ENCODE measurements at places on chromosomes 4 and X.

DNA sequence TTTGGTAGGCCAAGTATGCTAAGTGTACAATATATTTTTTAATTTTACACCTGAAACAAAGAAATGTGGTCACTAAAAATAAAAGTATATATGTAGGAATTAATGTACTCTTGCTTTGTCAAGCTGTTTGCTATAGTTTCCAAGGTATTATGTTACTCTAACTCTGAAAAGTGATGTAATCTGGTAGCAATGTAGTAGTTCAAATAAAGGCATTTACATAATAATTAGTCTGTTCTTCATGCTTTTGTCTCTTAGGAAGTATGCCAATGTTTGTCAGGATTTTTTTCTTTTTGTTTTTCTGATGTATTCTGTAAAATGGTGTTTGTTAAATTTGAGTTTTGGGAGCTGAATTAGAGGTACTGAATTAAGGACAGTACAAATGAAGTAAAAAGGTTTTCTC, 89.5 kb downstream of the PLS3 start:
- no peak for DNase-seq

GRCh38 chr4:3344104-3344503, 51.3 kb downstream of the RGS12 start:
- DNase-seq, result no peak

DNA sequence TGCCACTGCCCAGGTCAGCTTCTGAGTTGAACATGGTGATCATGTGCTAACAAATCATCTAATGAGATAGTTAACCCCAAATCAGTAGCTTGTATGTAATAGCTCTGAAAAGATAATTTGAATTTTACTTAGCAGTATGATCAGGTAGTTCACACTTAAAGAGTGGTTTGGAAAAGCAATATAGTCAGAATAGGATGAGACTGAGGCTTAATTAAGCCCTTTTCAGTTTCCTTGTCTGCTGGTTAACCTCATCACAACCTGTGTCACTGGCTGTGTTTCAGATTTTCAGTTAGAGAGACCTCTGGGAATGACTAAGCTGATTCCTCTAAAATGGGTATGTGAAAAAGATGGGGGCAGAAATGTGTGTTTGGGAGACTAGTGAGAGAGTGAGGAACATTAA, 38.1 kb downstream of the GPR174 start:
- no peak for DNase-seq

DNA sequence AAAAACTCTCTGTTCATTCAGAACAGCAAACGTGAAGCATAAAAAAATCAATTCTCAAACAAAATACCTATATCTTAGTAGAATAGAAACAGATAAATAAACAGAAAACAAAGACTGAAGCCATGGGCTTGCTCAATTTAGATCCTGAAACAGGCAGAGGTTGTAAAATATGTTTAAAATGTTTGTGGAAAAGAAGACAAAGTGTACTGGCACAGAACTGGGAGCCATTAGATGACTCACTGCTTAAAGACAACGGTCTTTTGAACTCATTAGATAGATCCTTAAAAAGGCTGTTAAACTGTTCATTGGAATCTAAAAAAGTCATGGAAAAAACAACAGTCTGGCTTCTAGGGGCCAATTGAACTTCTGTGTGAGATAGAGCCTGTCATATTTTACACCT, 247.0 kb upstream of the NDST4 start:
- no peak for DNase-seq

GRCh38 chrX:130196466-130196865, 24.7 kb downstream of the RAB33A start:
- DNase-seq, result no peak

- no peak for DNase-seq
Measured at GRCh38 chrX:54995621-54996020, 1.6 kb upstream of the PFKFB1 start.

DNA sequence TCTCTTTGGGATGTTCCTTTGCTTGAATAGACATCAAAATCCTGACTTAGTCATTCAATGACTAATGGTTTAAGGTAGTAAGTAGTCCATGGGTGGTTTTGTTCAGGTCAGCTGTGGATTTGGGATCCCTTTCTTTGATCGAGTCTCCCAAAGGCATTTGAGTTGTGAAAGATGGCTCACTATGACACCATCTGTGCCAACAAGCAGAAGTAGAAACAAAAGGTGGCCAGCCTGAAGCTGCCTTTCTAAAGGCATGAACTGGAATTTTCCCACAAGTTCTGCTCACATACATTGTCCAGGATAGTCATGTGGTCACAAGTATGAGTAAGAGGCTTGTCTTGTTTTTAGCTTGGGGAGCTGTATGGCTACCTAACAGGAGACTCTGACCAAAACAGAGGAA, 129.9 kb downstream of the CCNG2 start:
- no peak for DNase-seq

- no peak for DNase-seq
Measured at GRCh38 chrX:36357855-36358254, 438.3 kb downstream of the CFAP47 start.
